ENCODE measurements at places on chromosomes 5 and 9.

GRCh38 chr9:93304574-93305496 lies 120.9 kb downstream of the WNK2 start:
- peak; percentile 82 for DNase-seq

DNA sequence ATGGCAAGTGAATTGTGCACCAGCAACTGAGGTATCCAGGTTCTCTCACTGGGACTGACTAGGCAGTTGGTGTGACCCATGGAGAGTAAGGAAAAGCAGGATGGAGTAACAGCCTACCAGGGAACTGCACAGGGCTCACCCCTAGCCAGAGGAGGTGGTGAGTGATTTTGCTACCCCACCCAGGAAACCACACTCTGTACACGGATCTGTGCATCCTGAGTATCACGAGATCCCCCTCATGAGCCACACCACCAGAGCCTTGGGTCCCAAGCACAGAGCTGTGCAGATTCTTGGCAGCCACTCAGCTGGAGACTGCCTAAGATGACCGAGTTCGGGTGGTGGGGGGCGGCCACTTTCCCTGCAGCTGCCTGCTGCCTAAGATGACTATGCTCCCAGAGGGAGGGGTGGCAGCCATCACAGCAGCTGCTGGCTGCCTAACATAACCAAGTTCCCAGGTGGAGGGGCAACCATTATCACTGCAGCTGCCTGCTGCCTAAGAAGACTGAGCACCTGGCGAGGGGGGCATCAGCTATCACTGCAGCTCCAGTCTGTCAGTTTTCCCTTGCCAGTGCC lies 48.4 kb upstream of the EFNA5 start:
- DNase-seq = no peak

DNA sequence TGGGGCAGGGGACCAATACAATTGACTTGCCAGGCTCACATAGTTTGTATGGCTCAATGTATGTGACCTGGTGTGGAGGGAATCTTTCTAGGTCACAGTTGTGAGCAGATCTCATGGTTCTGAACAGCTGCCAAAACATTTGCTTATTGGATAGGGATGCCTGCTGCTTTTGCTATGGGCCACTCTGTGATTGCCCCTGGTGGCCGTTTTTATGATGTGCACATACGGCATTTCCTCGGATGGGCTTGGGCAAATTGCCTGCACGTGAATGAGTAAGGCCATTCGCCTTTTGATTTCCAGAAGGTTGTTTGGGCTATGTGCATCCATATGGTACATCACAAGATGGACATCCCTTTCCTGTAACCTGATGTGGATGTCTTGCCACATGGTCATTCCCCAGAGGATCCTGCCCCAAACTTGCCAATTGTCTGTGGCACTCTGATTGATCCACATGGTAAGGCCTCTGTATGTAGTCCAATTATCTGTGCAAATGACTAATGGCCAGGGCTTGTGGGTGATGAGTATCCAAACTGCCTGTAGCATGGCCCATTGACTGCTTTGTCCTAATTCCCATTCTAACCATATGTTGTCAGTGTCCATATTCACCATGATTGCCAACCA lies 10.7 kb upstream of the SLC22A4 start:
- no peak for DNase-seq

DNA sequence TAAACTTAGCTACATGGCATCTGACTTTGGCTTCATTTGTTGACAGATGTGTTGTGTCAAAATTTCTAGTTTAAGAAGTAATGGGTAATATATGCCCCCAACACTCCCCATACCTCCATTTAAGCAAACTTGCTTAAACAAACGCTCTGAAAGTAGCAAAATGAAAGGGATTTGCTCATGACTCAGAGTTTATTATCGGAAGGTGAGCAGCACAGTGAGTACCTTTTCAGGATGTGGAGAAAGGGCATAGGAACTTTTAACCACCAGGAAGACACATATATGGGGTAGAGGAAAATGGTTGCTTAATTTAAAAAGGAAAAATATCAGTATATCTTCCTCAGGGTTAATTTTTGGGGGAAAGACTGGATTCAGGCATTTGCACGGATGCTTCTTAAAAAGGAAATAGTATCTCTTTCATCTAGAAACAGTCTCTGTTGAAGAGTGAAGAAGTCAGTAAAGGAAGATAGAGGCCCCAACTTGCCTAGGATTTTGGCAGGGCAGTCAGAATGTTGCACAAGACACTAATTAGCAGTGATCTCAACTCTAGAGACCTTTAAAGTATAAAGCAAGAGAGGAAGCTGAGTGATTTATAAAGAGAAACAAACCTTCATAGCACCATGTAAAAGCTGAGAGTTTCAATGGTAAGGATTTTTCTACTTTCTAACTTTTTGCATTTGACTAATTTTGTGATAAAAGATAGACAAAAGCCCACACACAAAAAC lies 155.1 kb downstream of the TRIO start:
- DNase-seq = no peak

GRCh38 chr5:90308787-90309585 lies 100.6 kb downstream of the CETN3 start:
- no peak for DNase-seq

DNA sequence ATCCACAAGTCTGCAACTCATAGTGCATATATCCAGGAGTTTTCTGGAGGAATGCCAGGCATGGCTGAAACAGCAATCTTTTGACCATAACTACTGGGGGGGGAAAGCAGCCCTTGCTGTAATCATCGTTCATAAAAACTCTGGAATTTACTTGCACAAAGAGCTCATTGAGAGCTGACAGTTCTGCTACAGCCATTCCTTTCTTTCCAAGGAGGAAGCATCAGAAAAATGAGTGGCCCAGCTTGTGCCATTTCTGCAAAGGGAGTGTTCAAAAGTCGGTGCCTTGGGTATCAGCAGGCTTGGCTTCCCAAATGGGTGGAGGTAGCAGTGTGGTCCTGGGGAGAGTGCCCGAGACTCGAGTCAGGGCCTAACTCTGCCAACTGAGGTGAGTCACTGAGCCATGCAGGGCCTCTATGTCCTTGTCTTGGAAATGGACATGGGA lies 101.5 kb downstream of the GCNT1 start:
- no peak for DNase-seq

GRCh38 chr5:172825610-172826204 lies 8.3 kb upstream of the ERGIC1 start:
- no peak for DNase-seq

GRCh38 chr5:71836559-71837112 lies 117.6 kb downstream of the CARTPT start:
- DNase-seq = no peak

GRCh38 chr5:28473531-28474107 lies 1435.2 kb upstream of the CDH9 start:
- peak; percentile 74 for DNase-seq

GRCh38 chr5:56737951-56738606 lies 77.3 kb upstream of the MAP3K1 start:
- DNase-seq = no peak

DNA sequence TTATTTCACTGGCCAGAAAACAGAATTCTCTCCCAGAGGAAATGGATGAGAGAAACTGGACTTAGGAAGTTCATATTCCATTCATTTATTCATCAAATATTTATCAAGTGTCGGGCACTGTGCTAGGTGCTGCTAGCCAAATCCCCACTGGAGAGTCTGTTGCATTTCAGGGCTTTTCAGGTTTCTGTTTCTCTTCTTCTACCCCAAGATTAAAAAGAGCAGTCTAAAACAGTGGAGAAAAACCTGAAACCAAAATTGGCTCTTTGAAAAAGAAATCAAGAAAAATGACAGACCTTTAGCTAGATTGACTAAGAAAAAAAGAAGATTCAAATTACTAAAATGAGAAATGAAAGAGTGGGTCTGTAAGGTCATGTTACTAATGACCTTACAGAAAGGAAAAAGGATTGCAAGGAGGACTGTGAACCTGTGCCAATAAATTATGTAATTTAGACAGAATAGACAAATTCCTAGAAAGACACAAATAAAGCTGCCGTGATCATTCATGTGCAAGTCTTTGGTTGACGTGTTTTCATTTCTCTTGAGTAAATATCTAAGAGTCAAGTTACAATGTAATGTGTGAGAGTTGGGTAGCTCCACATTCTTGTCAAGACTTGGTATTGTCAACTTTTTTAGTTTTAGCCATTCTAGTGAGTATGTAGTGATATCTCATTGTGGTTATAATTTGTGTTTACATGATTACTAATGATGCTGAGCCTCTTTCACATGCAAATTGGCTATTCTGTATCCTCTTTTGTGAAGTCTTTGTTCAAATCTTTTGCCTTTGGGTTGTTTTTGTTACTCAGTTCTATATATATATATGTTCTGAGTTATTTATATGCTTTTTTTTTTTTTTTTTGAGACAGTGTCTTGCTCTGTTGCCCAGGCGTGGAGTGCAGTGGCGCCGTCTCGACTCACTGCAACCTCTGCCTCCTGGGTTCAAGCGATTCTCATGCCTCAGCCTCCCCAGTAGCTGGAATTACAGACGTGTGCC lies 23.7 kb downstream of the SNX30 start:
- no peak for DNase-seq

- DNase-seq = no peak
Observed at GRCh38 chr5:25029004-25029403, 384.2 kb upstream of the CDH10 start.

- no peak for DNase-seq
Observed at GRCh38 chr9:136075881-136076678, 19.0 kb downstream of the NACC2 start.

DNA sequence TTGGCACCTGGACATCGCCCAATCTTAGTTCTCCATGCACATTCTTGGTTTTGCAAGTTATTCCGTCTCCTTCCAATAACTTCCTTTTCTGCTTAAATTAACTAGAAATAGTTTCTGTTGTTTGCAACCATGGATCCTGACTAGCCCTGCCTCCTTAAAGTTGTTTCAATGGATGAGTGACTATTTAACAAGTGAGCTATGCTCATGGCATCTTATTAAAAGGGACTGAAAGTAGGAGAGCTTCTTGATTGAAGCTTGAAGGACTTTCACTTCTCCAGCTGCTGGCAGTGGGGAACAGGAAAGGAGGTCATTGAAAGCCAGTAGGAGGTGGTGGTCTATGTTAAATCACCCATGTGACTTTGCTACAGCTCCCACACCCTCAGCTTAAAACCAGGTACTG lies 466.8 kb downstream of the ARHGEF28 start:
- no peak for DNase-seq

- DNase-seq = no peak
Observed at GRCh38 chr5:104526866-104527265, 964.3 kb upstream of the NUDT12 start.

GRCh38 chr9:85453850-85454249 lies 287.9 kb downstream of the AGTPBP1 start:
- DNase-seq = no peak
